ENCODE measurements at places on chromosomes 5 and 9.

- DNase-seq, result no peak
These were observed 141.0 kb downstream of the PBX3 start for GRCh38 chr9:125888211-125888610.

GRCh38 chr9:105027084-105027483, 99.1 kb upstream of the ABCA1 start:
- no peak for DNase-seq

GRCh38 chr9:96158147-96158546, 143.8 kb downstream of the HSD17B3 start:
- no peak for DNase-seq

GRCh38 chr9:102185962-102186361, 447.5 kb upstream of the GRIN3A start:
- no peak for DNase-seq

GRCh38 chr9:137170486-137171148, 766 bp upstream of the LRRC26 start:
- no peak for DNase-seq

- no peak for DNase-seq
These were observed 155.1 kb upstream of the ARRDC3 start for GRCh38 chr5:91538179-91538578.

Measured in non-pigmented ciliary epithelial cell (primary cell).